ENCODE measurements at places on chromosomes 16 and 17. TPM values are rescaled to one million over a fixed set of nuclear protein-coding genes. Genes with fewer than 3 reads are reported as not detected.

DNA sequence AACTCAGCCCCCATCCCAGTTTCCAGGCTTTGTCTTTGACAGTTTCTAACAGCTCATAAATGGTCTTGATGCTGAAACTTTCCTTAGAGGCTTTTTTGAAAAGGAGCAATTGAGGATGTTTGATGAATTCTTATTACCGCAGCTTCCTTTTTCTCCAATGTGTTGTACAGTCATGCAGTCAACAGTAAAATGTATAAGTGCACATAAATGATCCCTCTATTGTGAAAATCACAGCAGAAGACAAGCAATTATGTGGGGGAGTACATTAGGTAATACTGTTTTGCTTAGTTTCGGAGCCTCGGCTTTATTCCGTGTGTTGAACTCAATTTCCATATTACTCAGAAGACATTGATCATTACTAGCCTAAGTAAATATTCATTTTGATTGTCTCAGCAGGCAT lies 673.7 kb downstream of the CDH8 start:
- no peaks in the 10 kb centered on the region for H3K27me3 ChIP-seq
- H3K27ac ChIP-seq, result no peak overlapping the region
- no peaks in the 10 kb centered on the region for H3K4me1 ChIP-seq
- H3K36me3 ChIP-seq, result no peaks in the 10 kb centered on the region
- H3K4me3 ChIP-seq, result no peak overlapping the region
- DNase-seq, result no peak

Gene SMIM36
- total RNA-seq, result not detected

Gene TP53TG3
- total RNA-seq, result not detected

Gene KRT15
- not detected for total RNA-seq

Gene ADORA2B
- 8.9 TPM for total RNA-seq

Gene CDRT15
- not detected for total RNA-seq

GRCh38 chr17:18382441-18383078 lies 5.0 kb downstream of the EVPLL start:
- H3K27me3 ChIP-seq, result peaks cover 19% of the 10 kb centered on the region
- H3K27ac ChIP-seq, result no peak overlapping the region
- no peak overlapping the region for H3K4me3 ChIP-seq

DNA sequence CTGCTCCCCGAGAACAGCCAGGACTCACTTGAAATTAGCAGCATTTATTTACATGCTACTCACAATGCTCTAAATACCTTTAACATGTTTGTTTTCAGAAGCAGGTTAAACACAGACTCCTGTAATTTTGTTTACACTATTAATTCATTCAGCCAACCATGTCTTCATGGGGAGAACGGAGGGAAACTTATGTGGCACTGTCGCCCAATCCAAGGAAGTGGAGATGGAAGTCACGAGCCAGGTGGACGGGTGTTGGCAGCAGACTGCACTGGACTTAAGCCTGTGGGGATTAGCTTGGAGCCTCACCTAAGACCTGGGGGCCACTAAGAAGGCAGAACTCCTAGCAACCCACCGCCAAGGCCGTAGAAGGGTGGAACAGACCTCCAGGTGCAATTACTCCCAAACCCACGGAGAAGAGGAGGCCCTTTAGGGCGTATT lies 8.8 kb upstream of the GFAP start:
- peaks cover 10% of the 10 kb centered on the region for H3K4me1 ChIP-seq
- peaks cover 4% of the 10 kb centered on the region for H3K36me3 ChIP-seq
- H3K27ac ChIP-seq, result no peak overlapping the region

DNA sequence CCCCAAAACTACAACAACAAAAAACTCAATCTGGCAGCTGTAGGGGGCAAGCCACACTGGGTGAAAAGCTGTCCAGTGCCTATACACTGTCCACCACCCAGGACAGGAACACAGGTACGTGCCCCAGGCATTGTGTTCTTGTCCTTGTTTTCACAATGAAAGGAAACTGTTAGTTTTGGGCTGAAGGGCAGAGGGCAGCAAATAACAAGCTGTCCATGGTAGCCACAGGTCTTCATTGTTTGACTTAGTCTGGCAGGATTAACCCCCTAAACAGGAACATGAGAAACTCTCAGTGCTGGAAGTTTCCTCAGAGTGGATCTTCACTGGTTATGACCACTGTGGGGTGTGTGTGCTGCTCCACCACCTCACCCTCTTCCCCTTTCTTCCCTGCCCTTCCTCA lies 224.6 kb upstream of the N4BP1 start:
- H3K27ac ChIP-seq, result no peak overlapping the region
- no peaks in the 10 kb centered on the region for H3K36me3 ChIP-seq
- H3K4me1 ChIP-seq, result no peaks in the 10 kb centered on the region
- H3K4me3 ChIP-seq, result no peak overlapping the region

DNA sequence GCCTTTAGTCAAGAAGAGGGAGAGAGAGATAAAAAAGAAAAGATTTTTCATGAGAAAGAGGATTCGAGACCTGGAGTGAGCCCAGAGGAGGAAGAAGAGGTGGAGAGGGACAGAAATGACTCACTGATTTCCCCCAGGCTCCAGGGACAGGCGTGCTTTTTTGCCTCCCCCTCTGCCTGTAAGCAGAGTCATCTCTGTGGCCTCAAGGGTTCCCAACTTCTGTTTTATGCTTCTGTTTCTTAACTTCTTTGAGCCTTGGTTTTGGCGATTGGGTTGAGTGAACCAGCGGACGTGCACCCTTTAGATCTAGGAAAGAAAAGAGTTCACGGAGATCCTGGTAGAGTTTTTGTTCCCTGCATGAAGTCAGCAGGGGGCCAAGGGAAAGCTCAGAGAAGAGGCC lies 147.9 kb upstream of the NOL11 start:
- no peak for DNase-seq
- H3K4me3 ChIP-seq, result no peak overlapping the region
- H3K27me3 ChIP-seq, result peaks cover 4% of the 10 kb centered on the region
- peaks cover 4% of the 10 kb centered on the region for H3K36me3 ChIP-seq
- no peak overlapping the region for H3K27ac ChIP-seq

GRCh38 chr16:57999366-57999970 lies 1.0 kb downstream of the ZNF319 start:
- DNase-seq, result no peak
- peak overlapping the region; percentile 47 for H3K27ac ChIP-seq
- peaks cover 7% of the 10 kb centered on the region for H3K36me3 ChIP-seq
- H3K4me1 ChIP-seq, result peaks cover 21% of the 10 kb centered on the region
- H3K4me3 ChIP-seq, result peak overlapping the region; percentile 77

- DNase-seq, result no peak
- H3K27ac ChIP-seq, result peak overlapping the region; percentile 59
- H3K36me3 ChIP-seq, result no peaks in the 10 kb centered on the region
- peak overlapping the region; percentile 81 for H3K4me3 ChIP-seq
Observed at GRCh38 chr17:77959126-77959925, 823 bp downstream of the TNRC6C start.

DNA sequence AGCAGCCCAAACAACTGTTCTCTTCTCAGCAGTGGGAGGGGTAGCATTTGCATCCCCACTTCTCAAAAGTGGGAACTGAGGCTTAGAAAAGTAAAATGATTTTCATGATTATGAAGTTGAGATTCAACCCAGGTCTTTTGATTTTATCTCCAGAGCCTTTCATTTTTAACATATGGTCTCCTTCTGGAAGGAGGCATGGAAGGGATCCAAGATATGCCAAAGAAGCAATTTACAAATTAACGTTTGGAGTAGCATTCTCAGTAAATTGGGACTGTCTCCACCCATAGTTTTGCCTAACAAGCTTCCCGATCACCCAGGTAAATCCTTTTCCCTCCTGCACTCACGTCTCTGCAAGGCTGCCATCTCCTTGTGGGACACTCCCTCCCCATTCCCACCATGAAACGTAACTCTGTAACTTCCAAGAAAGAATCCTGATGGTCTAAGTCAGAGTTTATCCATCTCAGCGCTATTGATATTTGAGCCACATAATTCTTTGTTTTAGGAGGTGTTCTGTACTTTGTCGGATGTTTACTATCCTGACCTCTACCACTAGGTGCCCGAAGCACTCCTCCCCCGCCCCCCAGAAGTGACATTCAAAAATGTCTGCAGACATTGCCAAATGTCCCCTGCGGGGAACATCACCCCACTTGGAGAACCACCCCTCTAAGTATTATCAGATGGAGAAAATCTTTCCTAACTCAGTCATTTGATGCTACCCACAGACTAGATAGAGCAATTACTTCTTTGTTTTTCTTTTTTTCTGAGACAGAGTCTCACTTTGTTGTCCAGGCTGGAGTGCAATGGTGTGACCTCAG lies 32.9 kb upstream of the NFAT5 start:
- H3K27ac ChIP-seq, result peak overlapping the region; percentile 74
- H3K4me1 ChIP-seq, result peaks cover 61% of the 10 kb centered on the region
- no peaks in the 10 kb centered on the region for H3K27me3 ChIP-seq
- no peaks in the 10 kb centered on the region for H3K36me3 ChIP-seq
- no peak overlapping the region for H3K4me3 ChIP-seq

Gene ZNF469
- total RNA-seq, result 4.1 TPM

- H3K27ac ChIP-seq, result no peak overlapping the region
- no peaks in the 10 kb centered on the region for H3K36me3 ChIP-seq
- peaks cover 18% of the 10 kb centered on the region for H3K4me1 ChIP-seq
- no peak overlapping the region for H3K4me3 ChIP-seq
Observed at GRCh38 chr16:2987833-2988232, 7.6 kb upstream of the PKMYT1 start.

GRCh38 chr16:86448306-86448890 lies 61.9 kb upstream of the FOXF1 start:
- H3K4me3 ChIP-seq, result no peak overlapping the region
- H3K36me3 ChIP-seq, result no peaks in the 10 kb centered on the region
- no peaks in the 10 kb centered on the region for H3K4me1 ChIP-seq
- H3K27ac ChIP-seq, result no peak overlapping the region

- no peaks in the 10 kb centered on the region for H3K4me1 ChIP-seq
- no peak for DNase-seq
- no peak overlapping the region for H3K27ac ChIP-seq
- H3K27me3 ChIP-seq, result peaks cover under 1% of the 10 kb centered on the region
- no peaks in the 10 kb centered on the region for H3K36me3 ChIP-seq
- H3K4me3 ChIP-seq, result no peak overlapping the region
Observed at GRCh38 chr16:65875381-65876055, 491.0 kb upstream of the CDH5 start.
